NCI-H1092 (cell line): ENCODE measurements at places on chromosomes 3 and 15.

DNA sequence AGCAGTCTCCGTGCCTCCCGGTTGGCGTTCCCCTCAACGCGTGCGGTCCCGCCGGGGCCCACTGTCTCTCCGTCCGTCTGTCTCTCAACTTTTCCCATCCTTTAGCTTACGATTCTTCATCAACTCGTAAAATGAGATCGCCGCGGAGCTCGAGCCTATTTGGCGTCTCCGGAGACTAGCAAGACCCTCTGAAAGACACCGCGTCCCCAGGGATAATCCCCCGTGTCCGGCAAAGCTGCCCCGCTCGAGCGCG is 3.4 kb downstream of the GATA2 start:
- no peak for DNase-seq

DNA sequence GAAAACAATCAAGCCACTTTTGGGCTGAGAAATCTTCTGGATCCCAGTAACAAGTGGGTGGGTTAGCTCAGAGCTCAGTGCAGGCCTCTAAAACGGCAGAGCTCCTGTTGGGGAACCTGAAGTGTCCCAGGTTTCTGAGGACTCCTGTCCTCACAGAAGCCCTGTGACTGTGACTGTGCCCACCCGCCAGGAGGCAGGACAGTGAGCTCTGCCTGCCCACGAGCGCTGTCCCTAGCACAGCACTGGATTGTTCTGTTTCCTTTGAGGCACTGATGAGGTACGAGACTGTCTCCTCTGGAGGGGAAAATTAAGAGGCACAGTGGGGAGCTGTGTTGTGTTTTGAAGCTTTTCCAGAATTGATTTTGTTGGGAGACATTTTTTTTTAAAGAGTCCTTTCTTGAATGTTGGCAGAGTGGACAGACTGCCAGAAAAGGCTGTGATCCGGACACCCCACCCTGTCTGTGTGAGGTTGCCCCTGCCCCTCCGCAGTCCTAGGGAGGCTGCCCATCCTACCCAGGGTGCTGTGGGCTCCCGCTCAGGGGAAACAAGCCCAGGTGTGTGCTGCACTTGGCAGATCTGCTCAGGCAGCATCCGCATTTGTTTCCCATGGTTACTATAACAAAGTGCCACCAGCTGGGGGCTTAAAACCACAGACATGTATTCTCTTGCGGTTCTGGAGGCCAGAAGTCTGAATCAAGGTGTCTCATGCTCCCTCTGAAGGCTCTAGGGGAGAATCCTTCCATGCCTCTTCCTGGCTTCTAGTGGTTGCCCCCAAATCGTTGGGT is 66.6 kb upstream of the LARS2 start:
- no peak for DNase-seq

- no peak for DNase-seq
Observed at GRCh38 chr3:134929976-134930375, 134.9 kb downstream of the EPHB1 start.

GRCh38 chr3:126061301-126062032 is 22.5 kb downstream of the SLC41A3 start:
- DNase-seq: no peak

DNA sequence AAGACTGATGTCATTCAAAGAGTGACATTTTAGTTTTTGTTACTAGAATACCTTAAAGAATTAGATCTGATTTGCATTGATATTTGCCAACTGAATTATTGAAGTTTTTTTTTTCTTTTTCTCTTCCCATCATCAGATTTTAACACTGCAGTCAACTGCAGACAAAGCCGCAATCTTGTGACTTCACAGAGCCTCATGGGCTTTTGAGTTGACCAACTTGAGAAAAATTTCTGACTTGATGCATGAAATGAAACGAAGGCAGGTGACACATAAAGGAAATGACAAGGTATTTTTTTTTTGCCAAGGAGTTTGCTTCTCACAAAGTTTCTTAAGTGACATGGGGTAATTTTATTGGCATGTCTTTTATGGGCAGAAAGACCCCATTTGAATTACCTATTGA is 383.7 kb downstream of the GAP43 start:
- no peak for DNase-seq

- DNase-seq: peak; percentile 37
Observed at GRCh38 chr3:10008588-10009344, 17.5 kb upstream of the FANCD2 start.

GRCh38 chr3:187952849-187953248 is 201.1 kb upstream of the LPP start:
- no peak for DNase-seq

DNA sequence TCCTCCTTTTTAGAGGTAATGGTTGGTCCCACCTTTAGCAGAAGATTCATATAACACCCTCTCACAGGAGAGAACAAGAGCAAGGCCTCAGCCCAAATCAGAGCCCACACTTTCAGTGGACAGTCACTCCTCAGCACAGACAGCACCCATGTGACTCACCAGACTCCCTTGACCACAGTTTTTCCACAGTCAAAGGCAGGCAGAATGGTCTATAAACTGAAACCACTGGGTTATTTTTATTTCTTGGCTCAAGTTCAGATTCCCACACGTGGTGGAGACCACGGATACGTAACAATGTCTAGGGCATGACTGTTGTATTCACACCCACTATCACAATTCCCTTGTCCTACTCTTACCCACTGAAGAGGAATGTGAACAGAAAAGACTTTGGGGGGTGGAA is 237.8 kb upstream of the UBE2E1 start:
- DNase-seq: no peak

GRCh38 chr15:59339252-59339672 is 33.4 kb downstream of the MYO1E start:
- DNase-seq: no peak

GRCh38 chr3:69776289-69776688 is 37.0 kb downstream of the MITF start:
- no peak for DNase-seq

DNA sequence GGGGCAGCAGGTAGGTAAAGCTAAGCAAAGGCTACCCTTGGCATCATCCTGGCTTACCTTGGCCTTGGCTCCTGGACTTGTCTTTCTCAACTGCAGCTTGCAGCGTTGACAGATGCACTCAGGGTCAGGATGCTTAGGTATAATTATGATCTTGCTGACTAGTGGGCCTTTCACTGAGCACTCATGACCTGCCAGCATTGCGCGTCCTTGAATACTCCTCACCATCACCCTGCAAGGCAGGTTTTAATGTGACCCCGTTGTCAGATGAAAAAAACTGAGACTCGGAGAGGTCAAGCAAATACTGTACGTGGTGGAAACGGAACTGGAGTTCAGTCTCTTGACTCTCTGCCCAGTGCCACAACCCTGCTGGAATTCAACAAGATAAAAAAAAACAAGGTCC is 126.7 kb downstream of the OPA1 start:
- DNase-seq: no peak

DNA sequence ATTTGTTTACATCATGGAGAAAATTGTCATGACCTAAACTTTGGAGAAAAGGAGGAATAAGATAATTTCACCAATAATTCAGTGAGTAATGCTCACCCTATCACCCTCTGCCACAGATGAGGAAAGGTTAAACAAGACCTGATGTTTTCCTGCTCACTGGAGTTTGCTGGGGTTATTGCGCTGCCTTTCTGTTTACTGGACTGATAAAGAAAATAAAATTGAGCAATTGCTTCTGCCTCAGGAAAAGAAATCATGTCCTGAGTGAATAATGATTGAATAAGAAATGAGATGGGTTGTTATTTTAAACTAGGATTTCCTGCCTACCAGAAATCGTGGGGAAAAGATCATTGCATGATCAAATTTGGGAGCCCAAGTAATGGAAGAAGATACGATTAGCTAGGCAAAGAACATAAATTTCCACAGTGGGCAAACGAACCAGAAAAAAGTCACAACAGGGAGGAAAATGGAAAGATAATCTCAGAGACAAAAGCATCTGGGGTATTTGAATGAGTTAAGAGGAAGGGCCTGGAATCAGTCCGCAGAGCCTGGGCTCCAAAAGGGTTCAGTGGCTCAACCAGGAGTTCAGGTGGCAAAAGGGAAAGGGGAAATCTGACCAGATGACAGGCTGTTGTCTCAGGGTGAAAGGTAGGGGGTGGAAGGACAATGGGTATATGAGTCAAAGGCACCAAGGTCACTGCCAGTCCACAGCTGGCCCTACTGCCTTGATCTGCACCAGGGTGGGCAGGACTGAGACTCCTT is 146.8 kb downstream of the FAM43A start:
- DNase-seq: no peak

- DNase-seq: no peak
Observed at GRCh38 chr15:78265752-78266224, 1.4 kb downstream of the DNAJA4 start.

GRCh38 chr15:88620995-88621772 is at the start of gene AEN:
Gene AEN, plus strand, starts transcription at chr15:88621340. Its CDS starts 4,870 bp downstream, at chr15:88626210.
- peak; percentile 77 for DNase-seq

GRCh38 chr15:79954661-79955060 is 16.3 kb downstream of the BCL2A1 start:
- DNase-seq: no peak

GRCh38 chr15:100863796-100864267 is 15.8 kb upstream of the ALDH1A3 start:
- no peak for DNase-seq

- DNase-seq: no peak
Observed at GRCh38 chr3:72550582-72551262, 297.5 kb downstream of the SHQ1 start.

DNA sequence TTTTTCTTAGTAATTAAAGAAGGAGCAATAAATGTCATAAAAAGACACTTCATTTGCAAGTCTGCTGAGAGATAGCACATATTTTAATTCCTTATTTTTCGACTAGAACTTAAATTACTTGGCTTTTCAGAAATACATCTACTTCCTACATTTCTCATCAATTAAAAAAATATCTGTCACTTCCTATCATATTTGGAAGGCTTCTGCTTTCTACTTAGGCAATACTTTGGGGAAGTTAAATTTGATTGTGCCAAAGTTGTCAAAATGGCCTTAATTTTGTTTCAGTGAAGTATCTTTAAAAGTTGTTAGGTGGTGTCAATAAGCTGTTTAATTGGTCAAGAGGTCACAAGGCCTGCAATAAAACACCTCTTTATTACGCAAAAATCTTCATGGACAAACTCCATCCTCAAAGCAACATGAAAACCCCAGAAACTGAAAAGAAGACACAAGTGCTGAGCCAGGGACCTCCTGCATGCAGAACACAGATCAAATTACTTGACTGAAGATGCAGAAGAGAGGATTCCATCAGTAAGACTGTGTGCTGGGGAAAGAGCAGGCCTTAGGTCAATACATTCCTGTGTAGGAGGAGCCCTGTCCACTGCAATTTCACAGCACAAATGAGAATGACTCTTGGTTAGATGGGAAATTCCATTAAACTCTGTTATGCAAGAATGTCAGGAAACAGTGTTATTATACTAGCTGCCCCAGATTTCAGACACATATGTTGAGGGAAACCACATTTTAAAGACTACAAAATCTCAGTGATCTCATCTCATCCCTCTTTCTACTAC is 48.0 kb upstream of the FSTL1 start:
- no peak for DNase-seq

- no peak for DNase-seq
Observed at GRCh38 chr3:196268284-196269163, 19.0 kb downstream of the PCYT1A start.

- DNase-seq: no peak
Observed at GRCh38 chr15:74242441-74243185, 6.5 kb downstream of the CCDC33 start.

DNA sequence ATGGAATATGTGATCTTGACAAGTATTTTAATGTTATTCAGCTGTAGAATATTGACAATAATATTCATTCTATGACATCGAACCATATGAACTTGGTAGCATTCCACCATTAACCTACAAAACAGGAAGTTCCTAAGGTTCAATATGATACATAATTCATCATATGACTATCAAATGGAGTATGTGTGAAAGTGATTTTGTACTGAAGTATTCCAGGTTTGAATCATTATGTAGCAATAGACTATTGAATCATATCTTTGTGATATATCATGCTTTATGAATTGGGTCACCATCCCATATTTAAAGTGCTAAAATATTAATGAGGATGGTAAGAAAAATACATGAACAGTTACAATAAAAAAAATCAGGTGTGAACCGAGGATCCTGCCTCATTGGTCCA is 95.1 kb downstream of the TP63 start:
- no peak for DNase-seq

GRCh38 chr3:155391551-155391958 is 98.1 kb upstream of the STRIT1 start:
- no peak for DNase-seq

DNA sequence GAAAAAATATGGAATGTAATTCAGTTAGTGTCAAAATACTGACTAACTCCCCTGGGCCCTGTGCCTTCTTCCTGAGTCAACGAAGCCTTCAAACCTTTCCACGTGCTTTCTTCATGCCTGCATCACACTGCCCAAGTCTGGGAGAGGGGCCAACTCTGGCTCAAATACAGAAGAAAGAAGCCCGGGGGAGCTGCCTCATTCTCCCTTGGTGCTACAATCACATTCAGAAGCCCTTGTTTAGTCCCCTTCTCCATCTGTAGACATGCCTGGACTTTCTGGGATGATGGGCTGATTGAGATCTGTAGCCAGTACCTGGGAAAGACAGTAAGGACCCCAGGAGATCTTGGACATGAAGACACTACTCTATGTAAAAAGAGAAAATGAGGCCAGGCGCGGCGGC is 77.8 kb upstream of the GSK3B start:
- DNase-seq: no peak

- no peak for DNase-seq
Observed at GRCh38 chr15:101242160-101242998, 9.5 kb downstream of the CHSY1 start.

DNA sequence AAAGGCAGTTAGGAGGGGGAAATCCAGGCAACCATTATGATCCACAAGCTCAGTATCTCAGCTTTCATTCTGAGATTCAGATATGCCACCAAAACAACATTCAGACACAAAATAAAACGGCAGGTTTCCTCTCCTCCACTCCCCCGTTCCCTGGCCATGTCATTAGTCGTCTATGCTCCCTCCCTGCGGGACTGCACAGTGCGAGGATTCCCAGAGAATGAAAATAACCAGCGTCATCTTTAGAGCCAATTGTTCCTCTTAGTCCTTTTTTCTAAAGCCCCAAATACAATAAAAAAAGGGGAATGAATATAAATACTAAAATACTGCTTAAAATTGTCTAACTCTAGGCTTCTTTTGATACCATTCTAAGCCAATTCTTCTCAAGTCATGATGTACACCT is 7.8 kb upstream of the SLCO3A1 start:
- DNase-seq: no peak

GRCh38 chr3:9678493-9678892 is 25.1 kb upstream of the CPNE9 start:
- no peak for DNase-seq
